ENCODE measurements at places on chromosomes 6 and 20.

DNA sequence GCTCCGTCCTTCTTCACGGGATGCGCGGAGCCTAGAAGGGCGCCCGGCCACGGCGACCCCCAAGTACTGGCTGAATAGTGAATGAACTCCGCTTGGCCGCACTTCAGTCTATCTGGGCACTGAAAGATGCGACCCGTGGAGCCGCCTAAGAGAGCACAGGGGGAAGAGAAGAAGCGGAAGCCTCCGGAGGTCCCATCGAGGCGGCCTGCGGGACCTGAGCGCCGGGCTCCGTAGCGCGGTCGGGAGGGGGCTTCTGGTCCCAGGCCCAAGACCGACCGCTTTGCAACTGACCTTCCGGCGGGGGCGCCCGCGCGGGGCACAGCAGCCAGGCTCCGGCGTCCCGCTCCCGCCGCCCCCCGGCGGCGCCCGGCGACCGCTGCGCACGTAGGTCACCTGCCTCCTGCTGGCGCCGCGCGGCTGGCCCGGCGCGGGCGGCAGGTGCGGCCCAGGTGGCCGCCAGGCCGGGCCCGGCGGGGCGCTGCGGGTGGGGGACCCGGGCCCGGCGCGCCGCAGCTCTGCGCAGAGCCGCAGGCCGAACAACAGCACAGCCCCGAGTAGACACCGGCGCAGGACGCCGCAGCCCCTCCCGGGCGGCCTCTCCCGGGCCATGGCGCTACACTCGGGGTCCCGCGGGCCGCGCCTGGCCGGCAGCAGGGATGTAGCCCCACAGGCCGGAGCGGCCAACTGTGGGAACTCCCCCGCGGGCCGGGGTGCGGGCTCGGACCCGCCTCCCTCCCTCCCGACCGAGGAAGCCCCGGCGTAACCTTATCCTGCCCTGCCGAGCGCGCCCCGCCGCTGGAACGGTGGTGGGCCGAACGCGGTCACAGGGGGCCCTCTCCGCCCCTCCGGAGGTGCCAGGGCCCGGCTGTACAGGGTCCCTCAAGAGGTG is at the start of gene METTL24:
Gene METTL24 (minus strand): TSS at position 686 of the 889 bp plus-strand sequence. CDS start 77 bp downstream, at position 609.
- no peak for DNase-seq

GRCh38 chr6:44269178-44269920 is 901 bp upstream of the TMEM151B start:
- DNase-seq, result no peak

GRCh38 chr6:136163260-136163659 is 86.9 kb downstream of the MTFR2 start:
- DNase-seq, result no peak

DNA sequence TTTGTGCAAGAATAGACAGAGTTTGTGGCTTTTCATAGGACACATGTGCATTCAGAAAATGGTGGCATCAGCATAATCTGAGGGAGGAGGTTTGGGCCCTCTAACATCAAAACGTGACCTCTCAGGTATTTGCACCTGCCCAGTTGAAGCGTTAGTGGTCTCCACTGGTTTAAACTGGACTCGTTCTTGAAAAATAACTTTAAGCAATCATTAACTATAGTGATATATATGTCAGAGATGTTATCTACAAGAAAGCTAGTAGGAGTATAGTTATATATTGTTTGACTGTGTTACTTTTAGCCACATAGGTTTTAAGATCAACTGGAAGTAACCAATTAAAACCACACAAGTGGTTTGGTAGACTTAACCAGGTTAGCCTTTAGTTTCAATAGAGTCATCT is 607.4 kb downstream of the MAFB start:
- no peak for DNase-seq

GRCh38 chr6:102458990-102459389 is 1065.5 kb downstream of the GRIK2 start:
- DNase-seq, result no peak

DNA sequence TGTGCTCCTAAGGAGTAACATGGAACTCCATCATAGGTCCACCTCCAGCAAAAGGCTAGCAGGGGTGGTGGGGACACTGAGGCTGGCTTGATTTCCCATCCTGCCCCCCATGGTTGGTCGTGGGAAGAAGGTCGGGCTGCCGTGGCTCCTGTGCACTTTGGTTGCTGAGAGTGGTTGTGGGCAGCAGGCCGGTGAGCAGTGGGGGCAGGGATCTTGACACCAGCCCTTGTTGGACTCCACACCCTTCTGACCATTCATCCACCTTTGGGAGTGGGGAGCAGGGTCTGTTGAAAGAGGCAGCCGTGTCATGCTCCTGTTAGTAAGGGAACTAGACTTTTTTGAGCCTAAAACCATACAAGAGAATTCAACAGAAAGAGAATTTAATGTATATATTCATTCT is 175.2 kb downstream of the ARID1B start:
- no peak for DNase-seq

GRCh38 chr6:26304213-26304796 is 60.7 kb upstream of the BTN3A2 start:
- no peak for DNase-seq

DNA sequence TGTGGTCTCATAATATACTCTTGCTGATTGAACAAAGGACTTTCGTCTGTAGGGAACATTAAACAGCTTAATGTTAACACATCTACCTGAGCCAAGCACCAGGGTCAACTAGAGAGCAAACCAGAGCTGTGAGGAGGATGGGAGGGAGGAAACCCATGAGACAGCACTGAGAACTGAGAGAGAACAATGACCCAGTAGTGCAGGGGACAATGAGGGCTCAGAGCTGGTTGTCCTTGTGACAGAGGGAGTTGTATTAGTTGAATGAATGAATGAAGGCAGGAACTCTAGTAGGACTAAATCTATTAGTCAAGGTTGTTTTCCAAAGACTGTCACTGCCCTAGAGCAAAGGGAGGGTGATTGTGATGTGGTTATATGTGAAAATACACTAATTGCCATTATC is 28.2 kb upstream of the GSTA4 start:
- no peak for DNase-seq

DNA sequence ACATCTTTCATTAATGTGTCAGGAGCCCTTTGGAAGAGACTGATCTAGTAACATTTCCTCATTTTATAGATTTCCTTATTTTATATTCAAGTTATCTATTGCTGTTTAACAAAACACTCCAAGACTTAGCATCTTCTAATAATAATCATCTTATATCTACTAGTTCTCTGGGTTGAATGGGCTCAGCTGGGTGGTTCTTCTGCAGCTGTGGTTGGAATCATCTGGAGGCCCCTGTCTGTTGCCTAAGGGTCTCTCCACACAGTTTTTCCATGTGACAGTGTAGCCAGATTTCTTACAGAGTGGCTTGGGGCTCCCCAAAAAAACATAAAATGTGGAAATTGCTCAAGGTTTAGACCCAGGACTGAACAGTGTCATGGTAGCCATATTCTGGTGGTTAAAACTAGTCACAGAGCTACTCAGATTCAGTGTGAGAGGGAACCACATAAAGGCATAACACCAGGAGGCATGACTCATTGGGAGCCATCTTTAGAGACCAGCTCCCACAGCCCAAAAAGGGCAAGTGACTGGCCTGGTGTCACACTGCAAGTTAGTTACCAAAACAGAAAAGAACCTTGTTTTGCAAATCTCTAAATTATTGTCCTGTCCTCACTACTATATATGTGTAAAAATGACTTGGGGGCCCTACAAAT is 11.5 kb downstream of the SLC2A10 start:
- DNase-seq, result no peak

DNA sequence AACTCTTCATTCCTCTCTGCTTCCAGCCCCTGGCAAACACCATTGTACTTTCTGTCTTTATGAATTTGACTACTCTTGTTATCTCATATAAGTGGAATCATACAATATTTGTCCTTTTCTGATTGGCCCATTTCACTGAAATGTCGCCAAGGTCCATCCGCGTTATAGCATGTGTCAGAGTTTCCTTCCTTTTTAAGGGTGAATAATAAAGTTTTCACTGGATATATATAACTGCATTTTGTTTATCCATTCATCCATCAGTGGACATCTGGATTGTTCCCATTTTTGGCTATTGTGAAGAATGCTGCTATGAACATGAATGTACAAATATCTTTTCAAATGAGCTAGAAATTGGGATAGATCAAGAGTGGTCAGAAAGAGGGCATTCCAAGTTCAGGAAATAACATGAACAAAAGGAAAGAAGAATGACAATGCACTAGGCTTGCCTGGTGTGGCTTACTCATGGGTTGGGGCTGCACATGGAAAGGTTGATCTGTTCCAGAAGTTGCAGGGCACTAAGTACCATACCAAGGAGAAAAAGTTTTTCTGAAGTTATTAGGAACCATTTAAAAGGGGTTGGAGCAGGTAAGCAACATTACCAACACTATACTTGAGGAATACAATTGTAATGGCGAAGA is 10.0 kb upstream of the L3MBTL3 start:
- no peak for DNase-seq

- DNase-seq, result no peak
Measured at GRCh38 chr20:46430921-46431712, 24.7 kb upstream of the ELMO2 start.
